Fibroblast of lung (primary cell): ENCODE measurements at places on chromosomes 16 and 17.

DNA sequence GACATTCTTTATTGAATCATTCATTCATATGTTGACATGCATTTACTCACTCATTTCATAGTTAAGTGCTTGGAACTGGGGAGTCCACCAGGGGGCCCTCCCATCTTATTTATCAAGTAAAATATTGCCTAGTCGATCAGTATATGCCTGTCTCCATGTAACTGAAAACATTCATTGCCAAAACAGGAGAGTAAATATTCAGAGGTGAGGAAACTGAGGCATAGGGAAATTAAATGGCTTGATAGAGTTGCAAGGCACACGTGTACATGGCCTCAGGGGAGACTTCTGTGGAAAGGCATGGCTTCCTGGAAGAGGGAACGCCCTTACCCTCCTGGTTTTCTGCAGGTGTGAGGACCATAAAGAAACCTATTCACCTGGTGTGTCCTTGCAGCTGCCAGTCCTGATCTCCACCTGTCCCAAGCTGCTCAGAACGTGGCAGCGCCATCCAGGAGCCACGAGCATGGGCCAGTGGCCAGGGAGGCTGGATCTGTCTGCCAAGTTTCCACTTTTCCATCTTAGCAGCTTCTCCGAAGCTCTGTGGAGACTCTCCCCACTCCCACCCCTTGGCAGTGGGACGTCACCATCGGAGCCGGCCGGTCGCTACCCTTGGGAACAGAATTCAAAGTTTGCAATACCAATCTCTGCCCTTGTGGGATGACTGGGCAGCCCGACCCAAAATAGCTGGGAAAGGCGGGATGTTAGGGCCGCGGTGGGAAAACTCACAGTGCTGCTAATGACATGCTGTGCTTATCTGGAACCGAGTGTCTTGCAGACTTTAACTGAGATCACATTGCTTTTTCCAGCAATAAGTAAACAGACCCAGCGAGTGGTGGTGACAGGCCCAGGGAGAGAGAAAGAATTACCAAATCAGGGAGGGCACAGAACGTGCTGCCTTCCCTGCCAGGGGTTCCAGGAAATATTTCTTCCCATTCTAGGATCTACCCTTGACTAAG, 4.1 kb upstream of the C1QTNF1 start:
- peak; percentile 59 for DNase-seq

DNA sequence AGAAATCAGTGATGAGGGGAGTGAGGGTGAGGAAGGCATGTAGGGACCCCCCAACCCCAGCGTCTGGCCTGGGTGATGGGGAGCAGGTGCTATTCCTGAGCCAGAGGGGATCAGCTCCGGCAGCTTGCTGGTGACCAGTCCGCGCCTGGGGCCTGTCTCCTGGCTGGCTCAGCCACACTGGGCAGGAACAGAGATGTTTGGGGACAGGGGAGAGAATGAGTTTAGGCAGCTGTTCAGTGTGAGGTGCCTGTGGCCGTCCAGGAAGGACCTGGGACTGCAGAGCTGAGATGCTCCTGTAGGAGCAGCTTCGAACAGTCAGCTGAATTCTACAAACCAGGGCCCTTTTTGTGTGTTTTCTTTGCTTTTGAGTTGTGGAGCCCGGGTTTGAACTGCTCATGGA, 23.2 kb upstream of the SPNS2 start:
- DNase-seq: no peak

- DNase-seq: no peak
These were observed 251.9 kb downstream of the IRX3 start for GRCh38 chr16:54034684-54035083.

DNA sequence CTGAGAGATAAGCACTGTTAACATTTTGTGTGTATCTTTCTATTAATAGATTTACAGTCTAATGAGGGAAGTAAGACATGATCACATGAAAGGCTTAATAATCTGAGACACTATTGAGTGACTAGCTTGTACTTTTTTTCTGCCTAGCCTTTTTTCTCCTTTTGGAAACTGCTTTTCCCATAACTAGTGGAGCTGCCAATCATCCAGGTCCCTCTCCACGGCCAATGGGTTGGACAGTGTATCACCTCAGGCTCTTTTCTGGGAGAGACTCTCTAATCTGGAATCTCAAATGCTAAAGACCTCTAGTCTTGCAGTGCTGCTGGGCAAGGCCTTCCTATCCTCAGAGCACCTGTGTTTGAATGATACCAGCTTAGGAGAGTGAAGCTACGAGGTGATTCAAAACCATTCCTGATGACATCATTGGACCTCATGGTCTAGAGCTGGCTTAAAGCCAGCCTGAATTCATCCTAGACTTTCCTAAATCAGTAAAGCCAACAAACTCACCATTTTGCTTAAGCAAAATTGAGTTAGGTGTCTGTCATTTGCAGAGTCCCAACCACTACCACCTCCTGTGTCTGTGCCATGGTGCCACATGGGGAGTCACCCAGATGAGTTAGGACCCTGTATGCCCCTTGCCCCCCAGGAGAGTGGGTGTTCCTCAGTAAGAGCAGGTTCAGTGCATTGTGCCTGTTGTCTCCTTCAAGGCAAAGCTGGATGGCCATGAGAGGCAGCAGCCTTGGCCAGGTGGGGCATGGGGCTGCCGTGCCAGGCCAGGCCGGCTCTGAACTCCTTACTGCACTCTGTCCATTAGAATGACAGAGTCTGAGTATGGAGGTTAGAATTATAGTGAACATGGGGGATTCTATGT, 62.9 kb downstream of the SPECC1 start:
- no peak for DNase-seq

DNA sequence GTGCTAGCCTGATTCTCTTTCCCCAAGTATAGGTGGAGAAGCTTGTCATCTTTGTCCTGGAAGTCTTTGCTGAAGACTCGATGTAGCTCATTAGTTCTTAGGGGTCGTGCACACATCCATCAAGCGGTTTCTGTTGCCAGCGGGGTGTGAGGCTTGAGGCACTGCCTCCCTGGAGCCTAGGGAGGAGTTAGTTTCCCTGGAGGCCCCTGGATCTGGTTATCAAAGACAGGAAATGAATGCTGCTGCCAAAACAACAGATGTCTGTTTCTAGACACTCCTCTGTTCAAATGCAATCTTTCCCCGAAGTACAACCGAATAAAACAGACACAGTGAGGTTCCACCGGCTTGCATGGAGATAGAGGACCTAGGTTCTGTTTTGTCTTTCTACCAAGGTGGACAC, 17.5 kb downstream of the HS3ST4 start:
- no peak for DNase-seq

- peak; percentile 18 for DNase-seq
These were observed 1.4 kb downstream of the TMEM97 start for GRCh38 chr17:28320215-28321061.

DNA sequence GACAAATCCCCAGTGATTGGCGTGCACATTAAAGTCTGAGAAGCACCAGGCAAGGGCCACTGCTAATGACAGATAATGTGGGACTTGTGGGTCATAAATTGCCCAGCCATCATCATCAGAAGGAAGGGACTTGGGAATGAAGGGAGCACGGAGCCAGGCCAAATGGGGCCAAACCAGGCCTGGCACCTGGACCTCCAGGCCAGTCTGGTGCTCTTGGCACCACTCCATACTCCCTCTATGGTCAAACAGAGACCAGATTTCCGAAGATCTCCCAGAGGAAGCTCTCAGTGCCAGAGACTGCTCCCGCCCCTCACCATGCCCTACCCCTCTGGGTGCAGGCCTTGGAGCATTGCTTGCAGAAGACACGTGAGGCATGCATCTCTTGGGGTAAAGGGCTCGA, 142.2 kb downstream of the CCDC182 start:
- DNase-seq: no peak

- DNase-seq: no peak
These were observed 219.2 kb upstream of the CDH5 start for GRCh38 chr16:66147291-66147690.

DNA sequence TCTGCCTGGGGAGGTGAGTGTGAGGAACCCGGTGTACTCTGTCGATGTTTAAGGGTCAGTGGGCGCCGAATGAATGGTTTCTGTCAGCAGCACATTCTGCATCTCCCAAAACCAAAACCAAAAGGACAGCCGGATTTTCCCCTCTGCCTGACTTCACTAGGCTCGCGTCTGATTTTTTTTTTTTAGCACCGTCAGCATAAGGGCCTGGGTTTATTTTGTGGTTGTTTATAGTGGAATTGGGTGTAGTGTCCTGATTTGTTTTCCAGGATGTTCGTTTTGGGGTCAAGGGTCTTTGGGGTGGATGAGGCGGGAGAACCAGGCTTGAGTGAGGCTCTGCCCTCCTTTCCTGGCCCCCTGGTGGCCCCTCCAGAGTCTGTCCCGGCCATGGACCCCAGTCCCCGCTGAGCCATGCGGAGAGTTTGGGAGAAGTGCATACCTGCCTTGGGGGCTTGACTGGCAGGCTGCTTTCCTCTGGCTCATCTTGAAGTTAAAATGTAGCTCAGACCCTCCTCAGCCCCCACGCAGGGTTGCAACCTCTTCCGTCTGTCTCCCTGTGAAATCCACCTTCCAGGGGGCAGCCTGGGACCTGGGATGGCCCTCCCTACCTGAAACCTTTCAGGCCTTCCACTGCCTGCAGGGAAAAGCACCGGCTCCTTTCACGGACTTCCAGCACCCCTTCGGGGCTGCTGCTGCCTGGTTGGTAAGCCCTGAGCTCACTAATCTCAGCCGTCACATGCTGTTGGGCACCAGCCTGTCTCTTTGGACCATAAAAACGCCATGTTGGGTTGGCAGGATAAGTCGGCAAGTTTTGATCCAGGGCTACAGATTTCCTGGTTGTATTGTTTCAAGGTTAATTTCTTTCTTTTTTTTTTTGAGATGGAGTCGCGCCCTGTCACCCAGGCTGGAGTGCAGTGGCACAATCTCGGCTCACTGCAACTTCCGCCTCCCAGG, 60.2 kb downstream of the JPH3 start:
- DNase-seq: no peak

GRCh38 chr17:613725-614124, 100.9 kb downstream of the VPS53 start:
- no peak for DNase-seq

DNA sequence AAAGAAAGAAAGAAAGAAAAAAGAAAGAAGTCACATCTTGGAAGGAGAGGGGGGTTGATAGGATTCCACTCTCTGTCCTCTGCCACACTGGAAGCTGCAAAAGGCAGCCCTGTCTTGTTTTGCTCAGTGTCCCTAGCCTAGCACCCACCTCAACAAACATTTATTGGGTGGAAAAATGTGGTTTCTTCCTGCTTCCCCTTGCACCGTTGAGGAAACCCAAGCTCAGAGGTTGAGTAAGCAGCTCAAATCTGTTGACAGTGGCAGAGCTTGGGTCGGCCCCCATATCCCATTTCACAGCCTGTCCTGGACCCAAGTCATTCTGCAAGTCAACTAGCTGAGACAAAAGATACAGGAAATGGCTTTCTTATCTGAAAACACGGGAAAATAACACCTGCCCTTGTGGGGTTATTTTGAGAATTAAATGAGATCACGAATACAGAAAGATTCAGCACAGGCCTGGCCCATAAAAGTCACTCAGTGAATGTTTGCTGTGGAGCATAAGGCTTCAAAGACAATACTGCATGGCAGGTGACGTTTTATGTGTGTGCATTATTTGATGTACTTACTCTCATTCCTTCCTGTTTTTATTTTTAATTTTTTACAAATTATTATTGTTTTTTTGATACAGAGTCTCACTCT, 63.6 kb downstream of the SCNN1B start:
- no peak for DNase-seq

GRCh38 chr17:82172486-82173160, 40.0 kb downstream of the CCDC57 start:
- no peak for DNase-seq

DNA sequence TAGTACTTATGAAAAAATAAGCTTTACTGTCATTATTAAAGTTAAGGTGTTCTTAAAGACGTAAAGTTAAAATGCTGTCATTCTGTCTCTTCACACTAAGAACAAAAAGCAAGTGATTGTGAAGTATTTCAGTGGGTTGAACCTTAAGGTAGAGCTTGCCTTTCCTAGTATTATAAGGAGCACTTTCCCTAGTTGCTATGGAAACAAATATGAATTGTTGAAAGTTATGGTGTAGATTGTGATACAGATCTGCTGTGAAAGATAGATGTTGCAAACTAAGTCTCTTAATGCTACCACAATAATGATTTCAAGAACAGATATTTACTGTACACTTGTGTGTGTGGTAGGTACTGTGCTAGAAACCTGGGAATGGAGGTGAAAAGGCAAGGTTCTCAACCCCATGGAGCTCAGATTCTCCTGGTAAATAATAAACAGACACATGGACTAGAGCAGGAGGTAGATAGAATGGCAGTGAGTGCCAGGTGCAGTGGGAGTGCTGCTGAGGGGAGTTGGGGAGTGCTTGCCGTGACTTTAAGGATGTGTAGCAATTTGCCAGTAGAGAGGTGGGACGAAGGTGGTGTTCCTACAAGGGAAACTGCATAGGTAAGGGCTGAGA, 34.7 kb downstream of the MRTFB start:
- no peak for DNase-seq

DNA sequence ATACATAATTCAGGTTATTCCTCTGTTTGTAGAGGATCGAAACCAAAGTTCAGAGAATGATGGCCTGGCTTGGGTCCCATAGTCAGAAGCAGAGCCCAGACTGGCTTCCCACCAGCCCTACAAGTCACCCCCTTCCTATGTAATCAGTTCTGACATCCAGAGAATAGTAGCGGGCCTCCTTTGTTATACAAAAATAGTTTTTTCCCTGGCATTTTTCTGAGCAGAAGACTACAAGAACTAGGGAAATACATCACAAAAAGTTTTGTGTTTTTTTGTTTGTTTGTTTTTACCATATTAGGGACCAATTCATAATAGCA, 19.2 kb downstream of the ATPAF2 start:
- no peak for DNase-seq

DNA sequence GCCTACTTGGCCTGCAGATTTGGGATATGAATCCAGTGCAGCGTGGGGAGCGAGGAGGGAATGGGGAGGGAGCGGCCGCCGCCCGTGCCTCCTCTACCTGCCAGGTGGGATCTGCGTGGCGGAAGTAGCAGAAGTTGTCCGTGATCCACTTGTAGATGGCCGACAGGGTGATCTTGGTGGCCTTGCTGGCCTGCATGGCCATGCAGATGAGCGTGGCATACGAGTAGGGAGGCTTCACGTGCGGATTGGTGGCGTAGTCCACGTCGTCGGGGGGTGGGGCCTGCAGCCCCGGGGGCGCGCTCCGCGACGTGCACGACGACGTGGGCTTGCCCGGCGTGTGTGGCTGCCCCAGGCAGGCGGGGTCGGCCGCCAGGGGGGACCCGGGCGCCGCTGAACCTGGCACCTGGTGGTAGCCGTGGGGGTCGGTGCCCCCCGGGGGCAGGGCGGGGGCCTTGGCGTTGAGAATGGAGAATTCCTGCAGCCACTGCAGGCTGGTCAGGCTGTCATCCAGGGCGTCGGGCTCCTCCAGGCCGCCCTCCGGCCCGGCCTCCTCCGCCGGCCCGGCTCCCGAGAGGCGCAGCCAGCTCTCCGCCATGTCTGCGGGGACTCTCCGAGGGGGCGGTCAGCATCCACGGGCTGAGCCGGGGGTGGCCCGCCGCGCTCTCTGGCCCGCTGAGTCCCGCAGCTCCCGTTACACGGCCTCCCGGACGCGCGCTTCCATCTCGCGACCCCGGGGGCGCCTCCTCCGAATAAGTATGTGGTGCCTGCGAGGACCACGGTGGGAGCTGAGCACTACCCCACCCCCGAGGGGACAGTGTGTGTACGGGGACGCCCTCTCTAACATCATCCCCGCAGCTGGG, 1.0 kb downstream of the FOXJ1 start:
- DNase-seq: no peak
